ENCODE measurements at places on chromosomes 16 and 17.

GRCh38 chr16:3112058-3112880 is at the start of gene ZNF205:
Gene ZNF205 (plus strand): TSS chr16:3112586. CDS start chr16:3113431, 845 bp downstream.
- DNase-seq: no peak

DNA sequence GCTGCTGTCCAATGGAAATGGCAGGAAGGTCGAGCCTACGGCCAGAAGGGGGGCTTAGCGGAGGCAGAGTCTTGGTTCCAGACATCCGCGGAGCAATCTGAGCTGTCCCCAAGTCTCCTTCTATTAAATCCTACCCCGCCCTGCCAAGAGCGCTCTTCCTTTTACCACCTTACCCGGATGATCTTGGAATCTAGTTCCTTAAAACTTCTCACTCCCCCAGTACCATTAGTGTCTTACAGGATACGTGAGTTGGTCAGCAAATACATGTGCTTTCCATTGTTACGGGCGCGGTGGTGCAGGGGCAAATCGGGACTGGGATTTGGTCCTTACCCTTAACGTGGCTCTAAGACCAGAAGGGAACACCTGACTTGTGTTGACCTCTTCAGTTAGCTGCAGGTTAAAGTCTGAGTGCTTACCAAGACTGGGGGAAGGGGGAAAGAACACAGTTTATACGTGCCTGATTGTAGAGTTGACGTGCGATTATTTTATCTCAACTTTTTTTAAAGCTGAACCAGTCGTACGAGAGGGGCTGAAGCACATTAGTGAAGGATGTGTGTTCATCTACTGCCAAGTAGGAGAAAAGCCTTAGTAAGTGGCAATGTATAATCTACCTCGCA is 495 bp downstream of the TXNDC17 start:
- no peak for DNase-seq

DNA sequence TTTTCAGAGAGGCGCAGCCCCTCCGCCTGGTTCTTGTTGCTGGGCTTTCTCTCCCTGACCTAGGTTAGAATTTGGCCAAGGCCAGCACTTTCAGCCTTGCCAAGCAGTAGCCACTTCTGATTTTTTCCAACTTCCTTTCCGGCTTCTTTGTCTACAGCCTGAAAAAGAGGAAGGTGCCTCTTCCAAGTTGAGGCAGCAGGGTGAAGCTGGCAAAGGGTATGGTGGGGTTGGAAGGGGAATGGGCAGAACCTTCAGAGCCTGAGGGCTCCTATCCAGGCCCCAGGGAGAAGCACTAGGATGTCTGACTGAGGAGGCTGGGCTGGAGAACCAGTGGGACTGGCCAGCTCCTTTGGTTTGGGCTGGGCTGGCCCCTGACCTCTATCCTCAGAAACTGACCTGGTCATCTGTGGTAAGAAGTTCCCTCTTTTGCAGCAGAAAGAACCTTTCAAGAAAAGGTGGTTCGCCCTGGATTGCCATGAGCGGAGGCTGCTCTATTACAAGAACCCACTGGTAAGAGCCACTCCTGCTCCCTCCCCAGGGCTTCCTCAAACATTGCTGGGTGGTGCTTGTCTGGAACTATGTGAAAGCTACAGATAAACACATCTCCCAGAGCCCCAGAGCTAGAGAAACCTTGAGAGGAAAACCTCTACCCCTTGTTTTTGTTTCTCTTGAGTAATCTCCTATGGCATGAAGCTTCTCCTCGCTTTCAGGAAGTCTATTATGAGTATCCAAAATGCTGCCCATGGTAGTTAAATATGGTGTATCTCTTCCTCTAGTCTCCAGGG is 16.6 kb upstream of the RNF135 start:
- DNase-seq: no peak

- no peak for DNase-seq
Observed at GRCh38 chr17:65170839-65171238, 33.7 kb downstream of the RGS9 start.

DNA sequence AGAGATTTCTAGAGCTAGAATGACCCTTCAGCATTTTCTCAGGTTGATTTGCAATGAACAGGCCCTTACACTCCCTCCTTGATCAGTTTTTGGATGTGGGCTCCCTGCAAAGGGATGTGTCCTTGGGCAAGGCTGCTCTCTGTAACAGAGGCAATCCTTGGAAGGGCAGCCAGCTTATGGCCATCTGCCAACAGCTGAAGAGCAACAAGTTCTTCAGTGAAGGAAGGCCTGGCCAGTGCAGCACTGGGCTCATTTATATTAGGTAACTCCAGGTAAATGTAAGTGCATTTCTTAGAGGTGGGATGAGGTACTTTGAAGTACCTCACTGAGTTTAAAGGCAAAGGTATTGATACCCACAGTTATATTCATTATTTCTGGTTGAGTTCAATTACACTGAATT is 114.3 kb upstream of the KCNJ16 start:
- no peak for DNase-seq

DNA sequence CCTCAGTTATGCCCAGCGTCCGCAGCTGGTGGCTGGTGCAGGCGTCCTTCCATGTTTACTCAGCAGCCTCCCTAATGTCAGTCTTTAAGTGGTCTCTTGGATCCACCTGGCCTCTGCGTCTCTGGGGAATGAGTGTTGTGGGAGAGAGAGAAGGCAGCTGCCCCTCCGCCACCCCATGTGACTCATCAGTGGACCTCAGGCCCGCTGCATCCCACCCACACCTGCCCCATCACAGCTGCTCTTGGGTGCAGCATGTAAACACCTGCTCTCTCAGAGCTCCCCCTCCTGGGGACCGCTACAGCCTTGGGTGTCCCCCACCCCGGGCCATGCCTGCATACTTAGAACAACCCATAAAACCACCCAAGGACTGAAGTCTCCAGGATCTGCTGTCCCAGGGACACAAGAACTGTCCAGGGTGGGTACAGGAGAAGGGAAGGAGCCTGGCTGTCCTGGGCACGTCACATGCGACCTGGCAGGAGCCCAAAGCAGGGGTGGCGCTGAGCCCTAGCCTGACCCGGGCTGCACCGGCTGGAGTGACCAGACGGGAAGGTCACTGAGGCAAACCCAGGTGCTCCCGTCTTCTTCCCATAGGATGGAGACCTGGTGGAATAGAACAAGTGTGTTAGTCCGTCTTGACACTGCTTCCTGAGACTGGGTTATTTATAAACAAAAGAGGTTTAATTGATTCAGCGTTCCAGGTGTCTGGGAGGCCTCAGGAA is 4.2 kb downstream of the C16orf90 start:
- DNase-seq: peak; percentile 62

GRCh38 chr16:4169415-4169814 is 53.2 kb upstream of the ADCY9 start:
- DNase-seq: no peak

DNA sequence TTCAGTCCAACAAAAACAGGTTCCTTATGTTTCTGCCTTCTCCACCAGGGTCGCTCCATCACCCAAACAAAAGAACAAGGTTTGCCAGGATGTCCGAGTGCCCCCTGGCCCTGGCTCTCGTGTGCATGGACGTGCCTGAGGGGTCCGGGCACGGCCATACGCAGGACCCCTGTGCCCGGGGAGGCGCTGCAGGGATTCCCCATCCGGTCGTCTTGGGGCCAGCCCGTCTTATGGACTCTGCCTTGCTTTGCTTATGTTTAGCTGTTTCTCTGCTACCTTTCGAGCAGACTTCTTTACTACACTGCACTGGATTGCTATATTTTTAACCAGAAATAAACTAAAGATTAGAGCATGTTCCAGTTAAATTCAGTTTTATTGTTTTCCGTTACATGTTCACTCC is 68.0 kb downstream of the KLHDC4 start:
- peak; percentile 51 for DNase-seq

DNA sequence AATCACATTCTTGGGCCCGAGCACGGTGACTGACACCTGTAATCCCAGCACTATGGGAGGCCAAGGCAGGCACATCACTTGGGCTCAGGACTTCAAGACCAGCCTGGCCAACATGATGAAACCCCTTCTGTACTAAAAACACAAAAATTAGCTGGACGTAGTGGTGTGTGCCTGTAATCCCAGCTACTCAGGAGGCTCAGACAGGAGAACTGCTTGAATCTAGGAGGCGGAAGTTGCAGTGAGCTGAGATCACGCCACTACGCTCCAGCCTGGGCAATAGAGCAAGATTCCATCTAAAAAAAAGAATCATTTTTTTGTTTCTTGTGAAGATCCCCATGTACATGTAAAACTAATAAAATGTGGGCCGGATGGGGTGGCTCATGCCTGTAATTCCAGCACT is 53.1 kb upstream of the ATF7IP2 start:
- no peak for DNase-seq

- DNase-seq: no peak
Observed at GRCh38 chr16:78667675-78668074, 568.2 kb downstream of the WWOX start.

DNA sequence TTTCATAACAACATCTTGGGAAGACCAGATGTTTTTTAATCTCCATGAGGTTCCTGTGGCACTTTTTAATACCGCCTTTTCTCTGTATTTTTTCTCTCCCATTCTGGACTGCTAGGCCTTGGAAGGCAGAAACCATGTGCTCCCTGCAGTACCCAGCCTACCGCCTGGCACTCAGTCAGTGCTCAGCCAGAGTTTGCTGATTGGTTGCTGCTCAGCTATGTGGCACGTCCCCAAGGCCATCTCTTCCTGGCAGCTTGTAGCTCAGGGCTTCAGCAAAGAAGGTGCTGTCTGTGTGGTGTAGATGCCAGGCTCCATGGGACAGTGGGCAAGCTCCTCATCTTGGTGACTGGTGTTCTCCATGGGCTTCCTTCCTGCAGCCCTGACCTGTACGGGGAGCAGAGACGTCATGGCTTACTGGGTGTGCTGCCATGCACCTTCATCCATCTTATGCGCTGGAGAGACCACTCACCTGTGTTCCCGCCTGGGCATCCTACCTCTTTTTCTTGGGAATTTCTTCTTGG is 86.7 kb downstream of the CLEC16A start:
- no peak for DNase-seq

DNA sequence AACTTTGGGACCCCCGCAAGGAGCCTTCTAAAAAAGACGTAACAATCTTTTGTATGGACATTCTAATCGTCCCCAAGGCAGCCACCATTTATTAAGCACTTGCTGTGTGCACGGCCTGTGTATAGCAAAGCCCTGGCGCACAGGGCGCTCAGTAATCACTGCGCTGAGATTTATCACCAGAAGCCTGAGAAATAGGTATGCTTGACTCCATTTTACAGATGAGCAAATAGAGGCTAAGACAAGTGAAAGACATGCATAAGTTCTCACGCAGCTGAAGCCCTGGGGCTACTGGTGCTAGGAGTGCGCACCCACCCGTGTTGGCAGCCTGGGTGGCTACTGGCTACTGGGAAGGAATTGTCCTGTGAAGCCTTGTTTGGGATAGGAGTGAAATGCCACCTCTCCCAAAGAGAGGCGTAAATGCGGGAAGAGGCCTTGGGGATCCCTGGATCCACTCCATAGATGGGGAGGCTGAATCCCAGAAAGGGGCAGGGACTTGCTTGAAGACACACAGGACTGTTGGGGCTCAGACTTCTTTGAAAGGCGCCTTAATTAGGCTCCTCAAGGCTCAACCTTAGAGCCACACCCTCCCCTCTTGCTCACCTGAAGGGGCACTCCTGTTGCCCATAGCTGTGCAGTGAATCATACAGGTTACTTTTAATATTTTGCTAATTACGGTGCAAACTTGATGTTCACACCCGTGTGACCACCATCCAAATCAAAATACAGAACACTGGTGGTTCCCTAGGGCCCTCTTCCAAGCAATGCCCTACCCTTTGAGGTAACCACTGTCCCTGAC is 634 bp upstream of the NATD1 start:
- DNase-seq: no peak

DNA sequence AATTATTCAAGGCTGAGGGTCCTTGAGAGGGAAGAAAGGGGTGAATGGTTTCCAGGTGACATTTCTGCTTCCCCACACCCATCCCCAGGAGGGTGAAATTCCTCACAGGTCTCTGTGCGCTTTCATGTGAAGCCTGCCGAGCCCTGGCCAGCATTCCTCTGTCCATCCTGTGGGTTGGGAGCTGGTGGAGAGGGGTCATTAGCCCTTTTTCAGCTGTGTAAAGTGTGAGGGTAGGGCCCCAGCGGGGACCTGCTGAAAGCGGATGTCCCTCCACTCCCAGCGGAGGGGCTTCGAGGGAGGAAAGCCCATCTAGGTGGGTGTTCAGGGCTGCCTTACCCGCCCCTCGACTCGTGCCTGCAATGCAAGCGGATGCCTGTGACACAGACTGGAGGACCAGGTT is 53.3 kb upstream of the DLX4 start:
- no peak for DNase-seq

- no peak for DNase-seq
Observed at GRCh38 chr16:31036691-31037090, 3.3 kb downstream of the STX4 start.

GRCh38 chr17:40606548-40607353 is 40.9 kb downstream of the SMARCE1 start:
- no peak for DNase-seq

GRCh38 chr16:68746951-68747350 is 9.9 kb downstream of the CDH1 start:
- DNase-seq: no peak

- no peak for DNase-seq
Observed at GRCh38 chr16:48901712-48902374, 291.9 kb upstream of the N4BP1 start.

Data from GM20000 (cell line).